ENCODE measurements at places on chromosomes 16 and 17.
A peak's percentile ranks its signal among the peaks of the same experiment; 100 is the strongest.

DNA sequence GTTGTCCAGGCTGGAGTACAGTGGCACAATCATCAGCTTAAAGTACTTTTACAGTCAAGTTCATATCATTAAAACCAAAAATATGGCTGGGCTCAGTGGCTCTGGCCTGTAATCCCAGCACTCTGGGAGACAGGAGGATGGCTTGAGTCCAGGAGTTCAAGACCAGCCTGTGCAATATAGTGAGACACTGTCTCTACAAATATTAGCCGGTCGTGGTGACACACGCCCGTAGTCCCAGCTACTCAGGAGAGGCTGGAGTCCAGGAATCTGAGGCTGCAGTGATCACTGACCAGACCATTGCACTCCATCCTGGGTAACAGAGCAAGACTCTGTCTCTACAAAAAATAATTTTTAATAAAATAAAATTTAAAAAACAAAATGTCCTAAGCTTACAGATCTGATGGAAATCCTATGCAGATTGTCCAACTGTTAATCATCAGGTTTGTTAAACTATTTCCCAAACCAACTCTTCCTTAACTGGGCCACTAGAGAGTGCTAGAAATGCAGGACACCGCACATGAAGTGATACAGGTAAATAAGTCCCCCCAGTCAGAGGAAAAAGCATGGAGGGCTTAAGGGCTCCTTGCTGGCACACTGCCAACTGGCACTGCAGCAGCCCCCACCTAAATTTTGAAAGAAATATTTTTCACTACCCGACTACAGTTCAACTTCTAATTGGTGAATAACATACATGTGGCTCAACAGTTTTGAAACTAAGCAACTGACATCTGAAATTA, 2.8 kb downstream of the USP22 start:
- DNase-seq: peak; percentile 50

- peak; percentile 44 for DNase-seq
Measured at GRCh38 chr16:71555230-71555891, 21.5 kb downstream of the TAT start.

GRCh38 chr16:81449241-81449640, 4.6 kb downstream of the CMIP start:
- no peak for DNase-seq

DNA sequence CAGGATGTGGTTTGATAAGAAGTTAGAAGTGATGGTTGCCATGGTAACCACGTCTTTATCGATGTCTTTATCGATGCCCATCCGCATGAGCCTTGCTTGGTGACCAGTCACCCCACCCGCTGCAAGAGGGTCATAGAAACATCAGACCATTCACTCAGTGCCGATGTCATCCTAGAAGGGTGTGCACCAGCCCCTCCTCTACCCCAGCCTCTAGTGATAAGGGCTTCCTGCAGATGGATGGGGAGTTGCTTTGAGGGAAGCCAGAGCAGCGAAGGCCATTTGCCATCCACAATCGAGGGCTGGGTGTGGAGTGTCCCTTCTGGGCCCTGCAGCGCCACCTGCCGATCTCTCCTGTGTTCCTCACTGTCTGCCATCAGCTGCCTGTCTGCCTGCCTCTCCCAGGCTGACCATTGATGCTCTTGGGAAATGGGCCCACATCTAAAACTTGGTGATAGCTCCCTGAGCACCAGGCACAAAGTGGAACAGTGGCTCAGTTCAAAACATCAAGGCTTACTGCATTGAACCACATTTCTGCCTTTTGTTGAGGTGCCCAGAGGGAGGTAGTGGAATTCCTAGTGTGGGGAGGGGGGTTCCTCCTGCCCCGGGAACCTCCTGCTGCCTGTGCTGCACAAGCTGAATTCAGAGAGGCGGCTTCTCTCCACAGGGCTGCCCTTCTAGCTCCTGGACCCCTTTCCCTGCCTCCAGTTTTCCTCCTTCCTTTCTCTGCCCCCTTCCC, 8.9 kb downstream of the CALB2 start:
- DNase-seq: peak; percentile 5

- no peak for DNase-seq
Measured at GRCh38 chr17:55224746-55225145, 40.0 kb upstream of the HLF start.

GRCh38 chr16:51544851-51545467, 393.9 kb upstream of the SALL1 start:
- no peak for DNase-seq

DNA sequence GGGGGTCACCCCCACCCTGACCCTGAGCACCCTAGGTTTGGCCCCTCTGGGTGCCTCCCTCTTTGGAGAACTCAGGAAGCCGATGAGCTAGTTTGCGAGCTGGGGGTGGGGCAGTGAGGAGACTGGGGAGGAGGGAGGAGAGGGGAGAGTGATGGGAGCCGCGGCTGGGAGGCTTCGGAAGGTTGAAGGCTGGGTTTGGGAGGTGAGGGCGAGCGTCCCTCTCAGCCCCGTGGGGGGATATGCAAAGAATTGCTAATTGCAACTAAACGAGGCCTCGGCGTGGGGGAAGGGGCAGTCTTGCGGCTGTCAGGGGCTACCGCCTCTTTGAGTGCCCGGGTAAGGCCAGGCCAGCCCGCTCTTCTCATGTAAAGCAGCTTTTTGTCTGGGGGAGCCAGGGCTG, 17.6 kb upstream of the FZD2 start:
- no peak for DNase-seq

DNA sequence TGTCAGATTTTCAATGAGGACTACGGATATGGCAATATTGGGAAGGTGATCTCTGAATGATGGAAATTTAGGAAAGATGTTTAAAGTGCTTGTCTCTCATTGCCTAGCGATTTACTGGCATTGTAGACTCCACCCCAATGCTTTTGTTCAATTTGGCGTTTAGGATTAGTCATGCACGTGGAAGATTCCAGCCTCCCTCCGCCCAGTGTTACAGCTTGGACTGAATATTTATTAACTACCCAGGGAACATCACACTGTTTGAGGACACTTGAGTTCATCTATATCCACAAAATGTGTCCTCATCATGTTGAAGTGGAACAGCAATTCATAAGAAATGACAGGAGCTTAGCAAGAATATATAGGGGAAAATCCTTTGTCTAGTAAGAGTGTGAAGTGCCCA, 738.8 kb upstream of the RBFOX1 start:
- no peak for DNase-seq

DNA sequence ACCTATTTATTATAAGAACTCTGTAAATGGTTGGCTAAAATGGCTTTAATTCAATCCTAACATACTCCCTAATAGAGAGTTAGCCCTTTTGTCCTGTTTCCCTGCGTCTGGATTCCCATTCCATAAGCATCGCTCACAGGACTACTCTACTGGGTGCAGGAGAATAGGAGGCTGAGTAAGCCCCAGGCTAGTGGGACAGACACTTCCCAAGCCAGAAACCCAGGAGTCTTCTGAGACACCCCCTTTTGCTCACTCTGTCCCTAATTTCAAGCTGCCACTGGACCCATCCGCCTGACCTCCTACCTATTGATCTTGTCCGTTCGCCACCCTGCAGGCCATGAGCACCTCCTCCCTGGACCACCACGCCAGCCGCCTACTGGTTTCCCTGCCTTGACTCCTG, 16.7 kb upstream of the TOB1 start:
- no peak for DNase-seq

- DNase-seq: no peak
Measured at GRCh38 chr17:14688134-14688533, 387.3 kb downstream of the HS3ST3B1 start.

- DNase-seq: no peak
Measured at GRCh38 chr17:79815836-79816461, 19.1 kb upstream of the CBX8 start.

DNA sequence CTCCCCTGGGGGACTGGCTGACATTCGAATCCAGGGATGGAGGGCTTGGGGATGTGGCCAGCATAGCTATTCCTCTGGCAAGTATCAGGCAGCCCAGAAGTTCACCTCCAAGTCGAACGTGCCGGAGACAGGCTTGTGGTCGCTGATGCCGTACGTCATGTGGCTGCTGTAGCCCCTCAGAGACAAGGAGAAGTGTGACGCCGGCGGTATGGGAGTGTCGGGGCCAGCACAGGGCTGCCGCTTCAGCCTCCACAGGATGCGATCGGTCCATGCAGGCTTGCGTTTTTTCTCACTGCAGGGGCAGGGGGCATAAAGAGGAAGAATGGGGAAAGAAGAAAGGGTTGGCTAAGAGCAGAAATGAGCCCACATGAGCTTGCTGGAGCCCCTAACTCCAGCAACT, 5.3 kb upstream of the MYO1C start:
- no peak for DNase-seq

- DNase-seq: no peak
Measured at GRCh38 chr16:81939164-81940056, 71.9 kb downstream of the SDR42E1 start.

DNA sequence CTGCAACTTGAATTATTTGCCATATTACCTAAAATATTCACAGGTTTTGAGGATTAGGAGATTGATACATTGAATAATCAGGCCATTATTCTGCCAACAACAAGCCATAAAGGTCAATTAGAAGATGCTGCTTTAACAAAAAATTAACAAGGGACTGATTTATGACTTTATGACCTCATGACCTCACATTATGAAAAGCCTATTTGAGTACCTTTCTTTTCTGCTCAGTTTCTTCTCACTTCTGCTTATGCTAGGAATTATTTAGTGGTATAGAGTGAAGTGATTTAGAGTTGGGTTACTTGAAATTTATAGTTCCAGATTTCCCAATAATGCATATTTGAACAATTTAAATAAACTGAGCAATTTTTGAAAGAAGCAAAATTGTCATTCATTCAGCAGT, 121.6 kb downstream of the CHD9 start:
- no peak for DNase-seq

GRCh38 chr16:65576139-65576538, 454.3 kb upstream of the CDH11 start:
- no peak for DNase-seq

GRCh38 chr17:78925234-78925633, at the start of gene TIMP2:
TIMP2 (minus strand) TSS chr17:78925387; CDS start chr17:78925088, 299 bp downstream.
- peak; percentile 74 for DNase-seq

DNA sequence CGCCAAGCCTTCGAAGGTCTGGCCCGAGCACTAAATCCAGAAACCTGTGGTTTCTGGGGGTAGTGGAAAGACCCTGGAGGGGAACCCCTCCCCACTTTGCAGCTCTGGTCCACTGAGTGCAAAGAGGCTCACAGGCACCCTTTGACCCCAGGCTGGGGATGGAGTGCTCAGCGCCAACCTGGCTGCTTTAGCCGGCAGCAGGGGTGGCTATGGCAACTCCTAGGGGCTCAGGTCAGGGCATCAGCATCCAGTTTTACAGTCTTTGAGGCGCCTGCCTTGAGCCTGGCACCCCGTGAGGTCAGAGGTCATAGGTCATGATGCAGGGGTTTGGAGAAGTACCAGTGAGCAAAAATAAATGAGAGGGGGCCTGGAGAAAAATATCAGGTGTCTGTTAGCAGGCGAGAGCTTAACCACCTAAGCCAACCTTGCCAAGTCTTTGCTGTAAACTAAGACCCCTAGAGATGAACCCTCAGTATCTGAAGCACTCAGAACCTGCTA, 17.9 kb downstream of the CA7 start:
- no peak for DNase-seq

DNA sequence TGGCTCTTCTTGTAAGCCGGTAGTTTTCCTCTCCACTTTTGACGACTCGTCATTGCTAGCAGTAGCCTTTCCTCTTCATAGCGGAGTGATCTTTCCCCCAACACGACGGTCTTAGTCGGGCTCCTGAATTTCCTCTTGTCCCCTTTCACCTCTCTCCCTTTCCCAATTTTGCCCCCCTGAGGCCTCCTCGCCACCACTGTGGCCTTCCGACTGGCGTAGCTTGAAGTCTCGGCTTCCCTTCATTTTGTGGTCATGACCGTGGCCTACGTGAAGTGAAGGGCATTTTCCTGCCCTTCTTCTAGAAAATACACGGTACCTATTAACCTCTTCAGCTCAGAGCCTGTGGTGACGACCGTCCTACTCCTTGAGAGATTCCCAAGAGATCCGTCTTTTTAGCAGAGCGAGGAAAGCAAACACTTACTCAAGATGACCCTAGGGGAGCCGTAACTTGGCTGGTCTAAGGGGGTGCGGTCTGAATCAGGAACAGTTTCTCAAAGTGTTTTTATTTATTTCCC, 787 bp downstream of the PRKAR1A start:
- peak; percentile 52 for DNase-seq

DNA sequence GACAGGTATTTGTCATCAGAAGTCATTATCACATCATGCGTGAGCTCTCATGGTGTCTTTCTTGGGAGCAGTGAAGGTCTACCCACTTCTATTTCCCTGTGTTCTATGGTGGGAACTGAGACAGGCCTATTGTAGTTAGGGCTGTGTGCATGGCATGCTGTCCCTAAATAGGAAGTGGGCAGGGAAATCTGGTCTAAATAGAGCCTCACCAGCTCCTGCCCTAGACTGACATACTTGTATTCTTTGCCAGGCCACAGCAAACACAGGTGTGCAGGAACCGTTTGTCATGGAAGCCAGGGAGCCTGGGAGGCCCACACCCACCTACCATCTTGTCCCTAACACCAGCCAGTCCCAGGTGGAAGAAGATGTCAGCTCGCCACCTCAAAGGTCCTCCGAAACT, 10.1 kb downstream of the SLC7A6 start:
- DNase-seq: no peak

- no peak for DNase-seq
Measured at GRCh38 chr16:49972961-49973360, 52.1 kb upstream of the CNEP1R1 start.

GRCh38 chr16:68488554-68488953, 40.2 kb upstream of the SMPD3 start:
- DNase-seq: no peak

GRCh38 chr17:66518677-66519076, 216.3 kb downstream of the PRKCA start:
- DNase-seq: no peak

GRCh38 chr16:57562066-57562465, 19.6 kb downstream of the ADGRG5 start:
- DNase-seq: no peak

GRCh38 chr17:38879878-38880665, 10.2 kb downstream of the LASP1 start:
- DNase-seq: no peak

DNA sequence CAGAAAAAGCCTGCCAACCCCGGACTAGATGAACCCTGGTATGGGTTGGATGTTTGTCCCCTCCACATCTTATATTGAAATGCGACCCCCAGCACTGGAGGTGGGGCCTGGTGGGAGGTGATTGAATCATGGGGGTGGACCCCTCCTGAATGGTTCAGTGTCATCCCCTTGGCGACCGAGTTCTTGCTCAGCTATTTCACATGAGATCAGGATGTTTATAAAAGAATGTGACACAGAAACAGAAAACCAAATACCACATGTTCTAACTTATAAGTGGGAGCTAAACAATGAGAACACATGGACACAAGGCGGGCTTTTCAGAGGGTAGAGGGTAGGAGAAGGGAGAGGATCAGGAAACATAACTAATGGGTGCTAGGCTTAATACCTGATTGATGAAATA, 576.0 kb upstream of the HSBP1 start:
- DNase-seq: no peak
